ENCODE measurements at places on chromosomes 7 and 10.

DNA sequence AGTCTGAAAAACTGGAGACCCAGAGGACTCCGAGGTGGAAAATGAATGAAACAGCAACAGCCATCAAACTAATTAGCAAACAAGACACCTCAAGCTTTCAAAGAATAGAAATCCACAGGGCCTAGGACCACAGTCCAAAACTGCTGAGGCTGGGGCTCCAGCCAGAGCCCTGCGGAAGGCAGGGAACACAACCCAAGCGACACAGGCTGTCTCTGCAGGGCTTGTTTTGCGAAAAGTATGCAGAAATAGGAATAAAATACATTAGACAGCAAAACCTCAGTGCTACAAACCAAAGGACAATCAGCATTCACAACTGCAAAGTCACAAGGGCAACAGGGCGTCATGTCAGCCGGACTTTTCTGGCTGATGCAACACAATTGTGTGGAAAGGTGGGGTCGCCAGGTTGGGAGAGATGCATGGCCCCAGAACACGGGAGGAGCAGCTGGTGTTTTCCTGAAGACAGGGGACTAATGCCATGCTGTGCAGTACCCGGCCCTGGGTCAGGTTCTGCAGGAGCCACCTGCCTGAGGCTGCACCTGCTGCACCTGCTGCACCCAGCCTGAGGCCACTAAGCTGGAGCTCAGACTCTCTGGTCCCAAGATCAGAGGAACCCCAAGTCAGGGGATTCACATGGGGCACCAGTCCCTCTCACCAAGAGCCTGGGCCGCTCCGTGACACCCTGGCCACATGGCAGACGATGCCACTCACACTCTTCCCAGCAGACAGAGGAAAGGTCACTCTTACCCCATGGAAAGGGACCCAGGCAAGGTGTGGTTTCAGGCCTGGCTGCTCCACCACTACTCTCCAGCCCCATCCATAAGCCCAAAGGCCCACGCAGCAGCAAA, 74.2 kb downstream of the MAD1L1 start:
- no peak for DNase-seq

DNA sequence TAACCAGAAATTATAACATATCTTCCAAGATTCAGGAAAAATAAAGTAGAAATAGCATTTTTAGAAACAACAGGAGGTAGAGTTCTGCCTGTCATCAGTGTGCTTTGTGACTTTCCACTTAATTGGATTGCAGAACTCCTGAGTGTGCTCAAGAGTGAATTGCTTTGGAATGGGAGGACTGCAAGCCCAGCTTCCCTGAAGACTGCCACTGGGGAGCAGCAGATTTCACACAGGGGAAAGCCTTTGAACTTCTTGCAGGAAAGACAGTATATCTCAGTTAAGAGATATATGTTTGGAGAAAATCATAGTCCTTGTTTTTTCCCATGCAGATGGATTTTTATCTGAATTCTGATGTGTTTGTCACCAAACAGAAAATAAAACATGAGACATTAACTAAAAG, 124.5 kb downstream of the TMEM168 start:
- no peak for DNase-seq

- no peak for DNase-seq
These were observed 26.1 kb downstream of the ANXA8 start for GRCh38 chr10:47457826-47458225.

DNA sequence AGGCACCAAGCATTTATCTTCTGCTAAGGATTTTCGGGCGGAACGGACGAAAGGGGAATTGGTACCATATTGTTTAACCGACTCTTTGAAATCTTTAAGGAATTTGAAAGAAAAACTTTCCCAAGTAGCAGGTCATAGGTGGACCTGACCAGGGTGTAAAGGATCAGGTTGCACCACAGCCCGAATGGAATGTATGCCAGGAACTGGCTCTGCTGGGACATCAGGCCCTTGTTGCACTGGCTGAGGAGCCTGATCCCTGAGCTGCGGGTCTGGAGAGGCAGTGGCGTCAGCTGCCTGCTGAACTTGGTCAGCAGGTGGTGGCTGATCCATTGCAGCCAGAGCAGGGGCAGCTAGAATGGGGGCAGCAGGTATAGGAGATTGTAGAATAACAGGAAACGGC, 41.4 kb upstream of the AKR1C2 start:
- DNase-seq = no peak

DNA sequence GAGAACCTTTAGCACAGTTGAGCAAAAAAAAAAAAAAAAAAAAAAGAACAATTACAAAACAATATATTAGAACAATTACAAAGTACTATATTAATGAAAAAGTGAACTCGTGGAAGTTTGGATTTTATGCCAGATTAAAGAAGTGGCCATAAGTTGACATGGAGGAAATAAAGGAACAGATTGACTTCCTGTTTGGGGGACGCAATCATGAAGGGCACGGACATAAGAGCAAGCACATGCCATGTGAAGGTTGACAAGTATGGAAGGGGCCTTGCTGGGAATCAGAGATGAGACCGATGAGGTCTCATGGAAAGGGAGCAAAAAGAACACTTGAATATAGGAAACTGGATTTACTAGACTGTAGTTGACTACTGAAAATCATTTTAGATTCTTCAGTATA, 61.7 kb downstream of the ICA1 start:
- no peak for DNase-seq

DNA sequence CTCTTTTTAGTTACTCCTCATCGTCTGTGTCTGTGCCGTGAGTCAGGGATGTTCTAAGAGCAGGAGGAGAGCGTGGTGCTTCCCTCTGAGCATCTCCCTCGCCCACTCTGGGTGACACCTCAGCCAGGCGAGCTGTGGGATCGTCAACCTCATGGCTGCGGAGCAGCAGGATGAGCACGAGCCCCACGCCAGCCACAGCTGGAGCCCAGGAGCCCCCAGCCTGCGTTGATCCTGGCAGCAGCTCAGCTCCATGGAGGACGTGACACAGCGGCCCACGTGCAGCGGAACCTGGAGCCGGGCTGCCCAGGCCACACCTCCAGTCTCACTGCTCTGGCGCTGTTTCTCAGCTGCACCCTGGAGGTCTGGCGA, 512.0 kb downstream of the PTPRN2 start:
- DNase-seq = no peak

DNA sequence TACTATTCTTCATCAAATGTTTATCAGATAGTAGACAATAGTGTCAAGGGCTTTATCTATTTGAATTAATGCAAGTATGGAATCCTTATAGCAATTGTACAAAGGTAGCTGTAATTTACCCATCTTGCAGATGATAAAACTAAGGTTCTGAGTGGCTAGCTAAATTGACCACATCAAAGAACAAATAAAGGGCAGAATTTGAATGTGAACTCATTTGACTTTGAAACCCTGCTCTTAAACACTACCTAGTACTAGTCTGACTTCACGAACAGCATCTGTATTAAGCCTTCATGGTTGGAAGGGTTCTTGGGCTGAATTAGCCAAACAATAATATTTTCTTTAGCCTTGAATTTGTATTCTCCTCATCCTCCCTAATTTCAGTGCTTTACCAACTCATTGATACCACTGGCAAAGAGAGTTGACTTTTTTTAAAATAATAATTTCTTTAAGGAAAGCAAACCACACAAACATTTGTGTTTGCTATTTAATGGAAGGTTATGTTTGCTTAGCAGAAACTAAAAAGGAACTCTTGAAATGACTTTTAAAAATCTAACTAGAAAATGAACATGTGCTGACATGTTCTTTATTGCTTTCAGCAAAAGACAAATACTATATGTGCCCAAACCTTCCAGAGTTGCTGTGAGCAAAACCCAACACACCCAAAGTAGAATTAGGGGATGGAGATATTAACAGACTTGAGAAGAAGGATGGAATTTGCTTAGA, 322.6 kb downstream of the RNLS start:
- DNase-seq = no peak

- DNase-seq = no peak
These were observed 145.2 kb downstream of the HERPUD2 start for GRCh38 chr7:35549781-35550180.

DNA sequence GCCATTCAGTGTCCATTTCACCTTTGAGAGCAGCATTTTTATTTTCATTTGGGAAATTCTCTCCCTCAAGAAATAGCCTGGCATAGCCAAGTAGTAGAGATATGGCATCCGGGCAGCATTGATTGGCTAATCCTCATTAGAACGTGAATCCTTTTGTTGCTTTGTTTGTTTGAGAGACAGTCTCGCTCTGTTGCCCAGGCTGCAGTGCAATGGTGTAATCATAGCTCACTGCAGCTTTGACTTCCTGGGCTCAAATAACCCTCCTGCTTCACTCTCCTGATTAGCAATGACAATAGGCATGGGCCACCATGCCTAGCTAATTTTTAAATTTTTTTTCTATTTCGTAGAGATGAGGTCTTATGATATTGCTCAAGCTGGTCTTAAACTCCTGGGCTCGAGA, 1174.9 kb upstream of the AUTS2 start:
- DNase-seq = no peak
